ENCODE measurements at places on chromosomes 16 and 17.
A peak's percentile ranks its signal among the peaks of the same experiment; 100 is the strongest.

- DNase-seq, result no peak
Observed at GRCh38 chr17:48893646-48894508, 1.3 kb downstream of the ATP5MC1 start.

GRCh38 chr16:75198135-75198600, 8.8 kb downstream of the CTRB2 start:
- DNase-seq, result no peak

GRCh38 chr16:24667244-24667764, 62.1 kb upstream of the TNRC6A start:
- DNase-seq, result no peak

- DNase-seq, result no peak
Observed at GRCh38 chr17:76139801-76140660, 1.0 kb downstream of the FOXJ1 start.

DNA sequence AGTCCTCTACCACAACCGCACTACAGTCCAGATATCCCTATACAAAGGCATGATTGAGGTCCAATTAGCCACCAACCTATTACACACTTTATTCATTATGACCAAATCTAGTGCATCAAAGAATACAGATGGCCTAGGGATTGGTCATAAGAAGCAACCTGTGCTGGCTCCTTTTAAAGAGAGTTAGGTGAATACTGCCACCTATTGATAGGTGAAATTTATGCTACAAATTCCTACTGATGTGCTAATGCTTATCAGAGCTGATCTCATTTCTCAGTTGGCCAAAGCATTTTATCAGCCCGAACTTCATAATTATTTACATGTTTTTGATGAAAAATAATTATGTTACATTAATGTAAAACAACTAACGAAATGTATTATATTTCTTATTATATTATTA, 166.3 kb downstream of the ANKFN1 start:
- DNase-seq, result peak; percentile 8

DNA sequence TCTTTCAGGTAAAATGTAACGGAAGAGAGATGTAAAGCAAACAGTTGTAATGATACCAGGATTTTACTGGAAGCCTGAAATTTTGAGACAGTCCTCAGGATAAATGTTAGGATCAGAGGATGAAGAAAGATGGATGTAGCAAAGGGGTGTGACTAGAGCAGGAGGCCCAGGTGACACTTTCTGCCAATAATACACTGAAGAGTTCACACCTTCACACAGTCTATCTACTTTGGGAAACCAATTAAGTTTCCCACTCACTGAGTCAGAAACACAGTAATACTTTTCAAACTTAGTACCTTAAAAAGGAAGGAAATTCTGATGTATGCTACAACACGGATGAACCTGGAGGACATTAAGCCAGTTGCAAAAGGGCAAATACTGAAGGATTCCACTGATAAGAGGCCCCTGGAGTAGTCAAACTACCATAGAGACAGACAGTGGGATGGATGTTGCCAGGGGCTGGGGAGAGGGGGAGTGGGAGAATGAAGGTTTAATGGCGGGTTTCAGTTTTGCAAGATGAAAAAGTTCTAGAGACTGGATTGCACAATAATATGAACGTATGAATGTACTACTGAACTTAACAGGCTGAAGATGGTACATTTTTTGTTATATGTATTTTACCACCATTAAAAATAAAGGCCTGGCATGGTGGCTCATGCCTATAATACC, 62.3 kb downstream of the CYTH1 start:
- DNase-seq, result no peak

DNA sequence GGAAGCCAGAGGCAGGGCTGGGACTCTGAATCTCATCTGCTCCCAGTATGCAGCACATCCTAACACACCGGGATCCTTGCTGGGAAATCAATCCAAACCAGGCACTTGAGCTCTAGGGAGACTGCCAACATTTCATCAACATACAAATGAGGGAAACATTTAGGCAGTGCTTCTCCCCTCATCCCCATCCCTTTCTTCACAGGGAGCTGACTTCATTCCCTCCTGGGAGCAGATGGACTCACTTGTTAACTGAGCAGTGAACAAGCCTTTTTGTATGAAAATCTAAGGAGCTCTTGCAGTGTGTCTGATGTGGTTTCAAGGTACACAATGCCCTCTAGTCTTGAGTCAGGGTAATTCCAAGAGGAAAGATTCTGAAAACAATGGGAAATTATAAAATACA, 96.3 kb downstream of the TMEM114 start:
- DNase-seq, result peak; percentile 10

GRCh38 chr16:73418051-73418450, 370.1 kb upstream of the ZFHX3 start:
- no peak for DNase-seq

GRCh38 chr16:85724936-85725335, 26.0 kb downstream of the C16orf74 start:
- no peak for DNase-seq

DNA sequence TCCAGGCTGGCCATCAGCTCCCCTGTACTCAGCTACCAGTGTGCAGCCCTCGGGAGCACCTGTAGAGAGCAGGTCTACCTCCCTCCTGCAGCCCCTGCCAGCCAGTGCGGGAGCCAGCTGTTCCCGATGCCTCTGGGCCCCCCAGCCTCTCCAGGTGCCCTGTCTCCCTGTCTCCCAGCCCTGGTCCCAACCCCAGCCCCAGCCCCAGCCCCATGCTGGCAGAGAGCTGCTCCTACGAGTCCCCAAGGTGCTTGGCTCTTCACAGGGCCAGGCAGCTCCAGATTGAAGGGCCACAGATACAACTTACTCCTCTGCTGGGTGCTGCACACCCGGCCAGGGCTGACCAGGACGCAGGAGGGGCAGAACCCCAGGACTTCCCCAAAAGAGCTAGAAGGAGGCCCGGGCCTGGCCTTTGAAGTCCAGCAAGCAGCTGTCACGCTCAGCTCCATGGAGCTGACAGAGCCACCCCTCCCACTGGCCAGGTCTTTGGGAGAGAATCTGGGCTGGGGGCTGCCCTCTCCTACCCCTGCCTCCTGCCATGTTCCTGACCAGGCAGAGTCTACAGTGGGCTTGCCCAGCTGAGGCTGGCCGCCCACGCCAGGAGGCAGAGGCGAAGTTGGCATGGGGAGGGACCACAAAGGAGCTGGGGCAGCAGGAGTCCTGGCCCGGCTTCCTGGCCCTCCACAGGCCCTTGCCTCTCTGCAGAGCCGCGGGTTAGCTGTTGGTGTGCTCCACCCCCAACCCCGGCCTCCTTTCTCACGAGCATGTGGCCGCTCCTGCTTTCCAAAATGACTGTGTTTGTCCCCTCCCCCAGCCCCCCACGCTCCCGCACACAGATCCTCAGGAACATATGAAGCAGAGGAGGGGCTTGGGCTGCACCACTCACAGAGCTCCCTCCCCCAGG, 9.5 kb upstream of the ADAM11 start:
- DNase-seq, result peak; percentile 59

DNA sequence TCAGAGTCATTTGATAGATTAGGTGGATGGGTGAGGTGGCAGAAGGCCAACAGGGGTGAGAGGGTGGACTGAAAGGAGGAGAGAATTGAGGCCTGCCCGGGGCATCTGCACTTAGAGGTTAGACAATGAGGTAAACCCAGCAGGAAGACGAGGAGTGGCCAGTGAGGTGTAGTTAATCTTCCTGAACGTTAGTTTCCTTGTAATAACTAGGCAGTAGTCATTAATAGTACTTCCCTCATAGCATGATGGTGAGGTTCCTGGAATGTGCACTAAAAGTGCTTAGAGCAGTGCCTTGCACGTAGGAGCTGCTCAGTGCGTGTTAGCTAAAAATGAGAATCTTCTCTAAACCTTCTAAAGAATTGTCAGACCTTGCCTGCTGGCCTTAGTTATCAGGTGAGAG, 13.5 kb upstream of the KSR1 start:
- DNase-seq, result no peak

DNA sequence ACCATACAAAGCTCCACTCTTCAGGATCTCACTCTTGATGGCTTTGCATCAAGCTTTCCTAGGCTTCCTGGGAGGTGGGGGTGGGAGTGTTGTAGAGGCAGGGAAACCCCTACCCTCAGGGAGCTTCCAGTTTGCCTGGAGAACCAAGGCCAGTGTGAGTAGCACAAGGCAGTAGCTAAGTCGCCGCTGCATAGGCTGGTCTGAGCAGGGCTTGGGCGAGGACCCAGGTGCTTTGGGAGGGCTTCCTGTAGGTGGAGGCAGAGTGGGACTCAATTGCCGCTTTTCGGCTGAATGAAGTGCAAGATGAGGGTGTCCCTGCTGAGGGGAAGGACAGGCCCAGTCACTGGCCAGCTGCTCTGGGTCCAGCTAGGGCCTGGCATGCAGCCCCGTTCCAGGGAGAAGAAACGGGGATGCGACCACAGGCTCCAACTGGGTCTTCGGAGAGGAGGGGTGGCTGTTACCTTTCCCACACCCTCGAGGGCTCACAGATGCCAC, 3.9 kb downstream of the CD79B start:
- DNase-seq, result no peak

- DNase-seq, result peak; percentile 65
Observed at GRCh38 chr17:78979780-78980623, at the start of gene LGALS3BP. TSS of gene LGALS3BP (minus strand) at chr17:78979923. CDS start at chr17:78977191, 2,732 bp downstream.

DNA sequence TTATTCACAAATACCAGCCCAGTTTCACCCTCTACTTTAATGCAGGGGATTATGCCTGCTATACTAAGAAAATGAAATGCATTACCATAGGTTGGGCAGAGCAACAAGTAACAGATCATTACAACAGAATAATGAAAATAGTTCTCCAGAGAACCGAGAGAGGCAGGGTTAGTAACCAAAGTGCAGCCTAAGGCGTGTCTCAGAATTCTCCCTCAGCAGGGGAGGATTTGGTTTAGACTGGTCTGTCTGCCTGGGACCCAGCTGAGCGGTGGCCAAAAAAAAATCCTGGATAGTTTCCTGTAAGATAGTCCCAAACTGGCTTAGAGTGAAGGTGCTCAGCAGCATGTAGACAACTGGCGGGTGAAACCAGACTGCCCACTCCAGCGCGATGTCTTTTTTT, 30.8 kb upstream of the ADCY7 start:
- DNase-seq, result no peak

GRCh38 chr17:14942526-14943190, 322.5 kb downstream of the PMP22 start:
- no peak for DNase-seq

- no peak for DNase-seq
Observed at GRCh38 chr16:29148867-29149272, 164.0 kb downstream of the LAT start.

DNA sequence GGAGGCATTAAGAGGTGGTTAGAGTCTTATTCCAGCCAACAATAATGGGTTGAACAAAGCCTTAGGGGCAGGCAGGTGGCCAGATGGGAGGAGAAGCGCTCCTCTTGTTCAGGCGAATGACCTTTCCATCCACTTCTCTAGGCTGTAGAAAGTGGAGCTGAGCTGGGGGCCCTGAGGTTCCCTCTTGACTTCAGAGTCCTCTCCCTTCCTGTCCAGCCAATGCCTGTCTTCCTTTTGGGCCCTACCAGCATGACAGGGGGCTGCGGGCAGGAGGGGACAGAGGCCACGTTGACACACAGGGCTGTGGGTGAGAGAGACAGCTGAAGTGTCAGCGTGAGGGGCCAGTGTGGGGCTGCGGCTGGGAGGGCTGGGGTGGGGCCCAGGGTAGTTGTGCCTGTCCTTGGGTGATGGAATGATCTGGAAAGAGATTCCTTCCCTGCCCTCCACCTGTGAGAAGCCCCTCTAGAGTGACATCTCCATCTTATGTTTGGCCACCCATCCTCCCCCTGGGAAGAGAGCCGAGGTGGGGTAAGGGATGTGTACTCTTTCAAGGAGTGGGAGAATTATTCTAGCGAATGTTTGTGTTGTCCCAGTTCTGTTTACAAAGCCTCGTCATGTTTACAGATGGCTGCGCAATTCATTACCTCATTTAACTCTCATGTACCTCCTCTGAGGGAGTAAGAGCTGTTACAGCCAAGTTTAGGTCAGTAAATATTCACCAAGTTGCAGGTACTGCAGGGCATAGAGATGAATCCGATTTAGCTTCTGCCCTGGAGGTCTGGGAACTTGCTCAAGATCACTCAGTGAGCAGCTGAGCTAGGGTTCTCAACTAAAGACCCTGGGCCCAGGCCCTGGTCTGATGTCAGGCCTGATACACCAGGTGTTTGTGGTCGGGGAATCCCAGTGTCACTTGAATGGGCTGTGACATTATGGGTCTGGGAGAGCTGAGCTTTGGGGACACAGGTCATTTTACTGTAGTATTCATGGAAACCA, 3.3 kb downstream of the ERBB2 start:
- no peak for DNase-seq

DNA sequence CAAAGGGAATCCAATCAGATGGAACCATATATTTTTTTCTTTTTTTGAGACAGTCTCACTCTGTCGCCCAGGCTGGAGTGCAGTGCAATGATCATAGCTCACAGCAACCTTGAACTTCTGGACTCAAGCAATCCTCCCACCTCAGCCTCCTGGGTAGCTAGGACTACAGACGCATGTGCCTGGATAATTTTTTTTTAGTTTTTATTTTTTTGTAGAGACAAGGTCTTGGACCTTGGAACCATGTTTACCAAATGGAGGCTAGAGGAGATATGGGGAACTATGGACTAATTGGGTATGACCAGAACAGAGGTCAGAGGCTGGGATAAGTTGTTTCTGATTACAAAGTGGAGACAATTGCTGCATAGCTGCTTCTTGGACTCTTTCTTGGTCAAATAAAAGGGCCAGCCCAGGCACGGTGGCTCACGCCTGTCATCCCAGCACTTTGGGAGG, 41.2 kb upstream of the ADCY9 start:
- DNase-seq, result no peak

DNA sequence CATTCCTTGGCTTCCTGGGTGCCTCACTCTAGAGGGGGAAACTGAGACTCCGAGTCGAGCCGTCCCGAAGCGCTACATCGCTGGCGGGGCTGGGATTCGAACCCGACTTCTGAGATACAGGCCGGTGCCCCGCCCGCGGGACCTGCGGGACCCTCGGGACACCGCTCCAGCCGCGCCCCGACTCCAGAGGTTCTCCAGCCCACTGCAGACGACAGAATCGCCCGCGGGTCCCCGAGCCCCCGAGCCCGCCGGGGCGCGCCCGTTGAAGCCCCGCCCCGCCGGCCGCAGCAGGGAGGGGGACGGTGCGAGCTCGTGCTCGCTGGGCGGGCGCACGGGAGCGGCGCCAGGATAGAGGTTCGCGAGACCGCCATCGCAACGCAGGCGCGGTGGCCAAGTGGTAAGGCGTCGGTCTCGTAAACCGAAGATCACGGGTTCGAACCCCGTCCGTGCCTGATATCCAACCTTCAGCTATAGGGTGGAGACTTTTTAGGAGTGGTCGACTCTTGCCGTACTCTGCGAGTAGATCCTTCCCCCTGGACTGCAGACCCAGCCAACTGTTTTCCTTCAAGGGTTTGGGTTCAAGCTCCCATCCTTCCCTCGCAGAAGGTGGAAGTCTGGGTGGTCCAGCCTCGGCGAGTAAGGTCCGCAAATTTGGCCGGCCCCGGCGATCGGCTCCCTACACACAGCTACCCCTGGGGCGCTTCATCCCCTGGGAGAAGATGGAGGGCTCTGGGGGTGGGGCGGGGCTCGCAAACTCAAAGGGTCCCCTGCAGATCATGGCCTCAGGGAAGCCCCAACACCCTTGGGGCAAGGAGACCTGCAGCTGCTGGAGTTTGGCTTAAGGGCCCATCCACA, 214.6 kb downstream of the MRTFB start:
- peak; percentile 98 for DNase-seq

- DNase-seq, result no peak
Observed at GRCh38 chr16:67490335-67491096, 7.2 kb upstream of the AGRP start.
